Neuronal stem cell (in vitro differentiated cells): ENCODE measurements at places on chromosomes 13 and 19.

DNA sequence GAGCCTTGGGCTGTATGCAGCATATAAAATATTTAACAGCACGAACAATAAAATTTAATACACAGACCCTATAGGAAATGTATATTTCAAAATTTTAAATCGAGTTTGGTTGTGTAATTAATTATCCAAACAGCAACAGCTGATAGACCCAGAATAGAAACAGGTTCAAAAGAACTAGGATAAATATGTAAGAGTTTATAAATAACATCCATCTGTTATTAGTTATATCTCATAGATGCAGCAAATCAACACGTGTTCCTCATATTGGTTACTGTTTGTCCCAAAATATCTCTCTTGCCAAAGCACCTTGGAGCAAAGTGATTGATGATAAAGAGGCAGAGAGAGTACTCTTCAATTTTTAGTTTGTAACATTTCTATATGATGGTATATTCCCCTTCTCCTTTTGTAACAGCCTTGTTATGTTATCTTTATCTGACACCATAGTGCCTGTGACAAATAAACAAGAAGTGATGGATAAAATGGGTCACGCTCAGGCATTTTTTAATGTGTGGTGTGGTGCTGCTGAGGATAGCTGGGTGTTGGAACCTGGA, 260.6 kb upstream of the NBEA start:
- no peak for DNase-seq

- DNase-seq = no peak
Measured at GRCh38 chr13:49464621-49465325, 20.7 kb downstream of the SETDB2 start.

GRCh38 chr19:56839652-56840450, 675 bp downstream of the PEG3 start:
- peak; percentile 92 for DNase-seq

GRCh38 chr13:98976338-98976737, 1.5 kb downstream of the DOCK9 start:
- no peak for DNase-seq

DNA sequence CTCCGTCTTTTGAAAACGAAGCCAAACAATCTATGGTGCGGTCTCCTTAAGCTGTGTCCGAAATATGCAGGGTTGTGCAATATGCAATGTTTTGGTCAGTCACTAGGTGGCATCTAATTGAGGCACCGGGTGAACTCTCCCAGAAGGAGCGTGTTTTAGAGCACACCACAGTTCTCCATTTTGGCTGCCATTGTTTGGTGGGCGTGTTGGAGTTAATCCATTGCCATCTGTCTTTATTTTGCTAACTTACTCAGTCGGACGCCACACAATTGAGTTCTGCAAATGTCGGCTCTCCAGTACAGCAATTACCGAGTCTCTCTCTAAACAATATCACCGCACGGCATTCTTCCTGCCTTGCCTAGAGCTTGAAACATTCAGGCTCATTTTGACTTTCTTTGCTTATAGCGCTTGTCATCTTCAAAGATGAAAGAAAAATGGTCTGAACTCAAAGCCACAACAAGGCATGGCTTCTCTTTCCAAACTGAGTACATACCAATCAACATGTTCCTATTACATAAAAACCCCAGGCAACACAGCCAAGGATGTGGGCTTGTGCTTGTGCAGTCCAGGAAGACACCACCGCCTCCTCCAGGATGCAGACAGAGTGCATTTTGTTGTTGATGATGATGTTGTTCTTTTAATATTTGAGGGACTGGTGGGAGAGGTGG, 182.0 kb upstream of the SERP2 start:
- peak; percentile 59 for DNase-seq
